ENCODE measurements at places on chromosomes 7 and 10.

- DNase-seq, result no peak
These were observed 177.8 kb downstream of the NSUN6 start for GRCh38 chr10:18473424-18474117.

GRCh38 chr10:103890194-103890658, 27.8 kb downstream of the STN1 start:
- no peak for DNase-seq

GRCh38 chr10:124912101-124912886, 29.6 kb upstream of the ZRANB1 start:
- no peak for DNase-seq

DNA sequence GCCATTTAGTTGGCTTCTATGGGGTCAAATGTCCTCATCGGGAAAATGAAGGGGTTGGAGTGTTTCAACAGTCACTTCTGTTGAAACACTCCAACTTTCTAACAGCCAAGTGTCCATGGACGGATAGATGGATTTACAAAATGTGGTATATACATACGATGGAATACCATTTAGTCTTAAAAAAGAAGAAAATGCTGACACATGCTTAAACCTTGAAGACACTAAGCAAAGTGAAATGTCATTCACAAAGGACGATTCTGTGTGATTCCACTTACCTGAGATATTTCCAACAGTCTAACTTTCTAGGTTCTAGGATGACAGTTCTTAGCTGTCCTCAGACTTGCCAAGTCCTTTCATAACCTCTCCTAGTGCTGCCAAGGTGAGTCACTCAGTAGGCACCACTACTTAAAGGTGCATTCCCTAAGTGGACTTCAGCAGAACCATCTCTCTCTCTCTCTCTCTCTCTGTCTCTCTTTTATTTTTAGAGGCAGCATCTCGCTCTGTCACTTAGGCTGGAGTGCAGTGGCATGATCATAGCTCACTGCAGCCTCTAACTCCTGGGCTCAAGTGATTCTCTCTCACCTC, 69.0 kb downstream of the DENND2A start:
- no peak for DNase-seq

DNA sequence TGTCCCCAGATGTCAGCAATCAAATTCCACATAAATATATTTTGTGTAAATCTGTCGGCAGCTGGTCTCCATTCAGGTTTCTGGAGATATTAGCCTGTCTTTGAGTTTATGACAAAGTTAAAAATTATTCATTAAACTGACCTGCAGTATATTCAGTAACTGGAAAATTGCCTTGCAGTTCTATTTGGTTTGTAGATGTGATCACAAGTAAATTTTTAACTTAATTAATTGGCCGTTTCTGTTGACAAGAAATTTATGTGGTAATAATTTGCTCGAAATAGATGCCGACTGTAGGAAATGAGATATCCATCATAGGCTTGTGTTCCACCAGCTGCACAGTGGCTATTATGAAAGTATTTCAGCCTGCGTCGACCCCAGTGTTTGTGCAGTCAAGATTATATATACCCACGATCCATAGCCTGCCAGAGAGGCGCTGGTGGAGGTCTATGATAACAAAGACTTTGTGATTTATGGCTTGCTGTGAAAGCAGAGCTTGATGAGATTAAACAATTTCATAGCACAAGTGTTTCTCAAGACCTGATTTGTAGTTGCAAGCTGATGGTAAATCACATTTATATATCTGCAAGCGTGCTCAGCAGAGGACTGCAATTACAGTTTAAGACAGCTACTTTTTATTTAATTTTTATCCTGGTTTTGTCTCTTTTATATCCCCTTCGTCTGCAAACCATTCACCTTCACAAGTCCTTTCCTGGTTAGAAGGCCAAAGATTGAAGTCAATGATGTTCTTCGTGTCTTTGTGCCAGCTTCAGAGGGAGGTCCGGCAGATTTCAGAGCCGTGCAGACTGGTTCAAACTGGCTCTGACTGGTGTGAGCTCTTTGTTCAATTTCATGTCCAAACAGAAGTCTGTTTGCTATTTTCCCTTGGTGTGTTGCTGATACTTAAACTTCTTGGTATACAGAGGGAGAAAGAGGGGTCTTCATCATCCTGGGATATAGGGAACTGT, 850.9 kb downstream of the LRMDA start:
- no peak for DNase-seq

DNA sequence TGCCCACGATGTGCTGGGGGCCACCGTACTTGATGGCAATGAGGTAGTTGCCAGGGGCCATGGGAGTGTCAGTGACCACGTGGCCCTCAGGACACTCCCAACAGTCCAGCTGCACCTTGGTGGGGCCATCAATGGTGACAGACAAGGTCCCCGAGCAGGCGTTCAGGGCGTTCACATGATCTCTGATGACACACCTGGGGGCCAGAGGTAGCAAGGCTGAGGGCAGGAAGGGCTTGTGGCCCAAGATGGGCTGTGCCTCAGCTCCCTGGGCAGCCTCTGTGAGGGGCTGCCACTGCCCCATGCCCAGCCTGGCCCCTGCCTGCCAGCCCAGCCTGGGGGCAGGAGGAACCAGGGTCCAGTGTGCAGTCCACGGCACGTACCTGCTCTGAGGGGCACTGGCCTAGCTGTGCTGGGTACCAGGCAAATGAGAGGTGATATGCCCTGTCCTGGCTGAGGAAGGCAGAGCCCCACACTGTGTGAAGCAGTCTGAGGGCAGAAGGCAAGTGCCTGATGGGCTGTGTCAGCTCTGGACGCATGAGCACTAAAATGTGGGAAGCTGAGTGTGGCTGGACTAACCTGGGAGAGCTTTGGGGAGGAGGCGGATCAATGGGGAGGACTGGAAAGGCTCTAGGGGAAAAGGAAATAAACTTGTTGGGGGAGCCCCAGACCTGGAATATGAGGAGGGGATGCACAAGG, 3.5 kb upstream of the KCP start:
- no peak for DNase-seq

GRCh38 chr7:31121601-31122000, 69.5 kb downstream of the ADCYAP1R1 start:
- DNase-seq, result no peak

- DNase-seq, result no peak
These were observed 16.9 kb downstream of the CUTC start for GRCh38 chr10:99748823-99749451.

- DNase-seq, result no peak
These were observed 8.6 kb upstream of the WBP1L start for GRCh38 chr10:102735065-102735562.

GRCh38 chr7:55299273-55299967, 65.7 kb upstream of the LANCL2 start:
- DNase-seq, result no peak

Data from glutamatergic neuron (in vitro differentiated cells).